ENCODE measurements at places on chromosomes 1 and 21.

- DNase-seq: no peak
- no peak overlapping the region for H3K27ac ChIP-seq
- no peaks in the 10 kb centered on the region for H3K27me3 ChIP-seq
- H3K4me1 ChIP-seq: no peaks in the 10 kb centered on the region
- no peak overlapping the region for H3K4me3 ChIP-seq
Measured at GRCh38 chr21:22209304-22209700, 1211.1 kb downstream of the NCAM2 start.

DNA sequence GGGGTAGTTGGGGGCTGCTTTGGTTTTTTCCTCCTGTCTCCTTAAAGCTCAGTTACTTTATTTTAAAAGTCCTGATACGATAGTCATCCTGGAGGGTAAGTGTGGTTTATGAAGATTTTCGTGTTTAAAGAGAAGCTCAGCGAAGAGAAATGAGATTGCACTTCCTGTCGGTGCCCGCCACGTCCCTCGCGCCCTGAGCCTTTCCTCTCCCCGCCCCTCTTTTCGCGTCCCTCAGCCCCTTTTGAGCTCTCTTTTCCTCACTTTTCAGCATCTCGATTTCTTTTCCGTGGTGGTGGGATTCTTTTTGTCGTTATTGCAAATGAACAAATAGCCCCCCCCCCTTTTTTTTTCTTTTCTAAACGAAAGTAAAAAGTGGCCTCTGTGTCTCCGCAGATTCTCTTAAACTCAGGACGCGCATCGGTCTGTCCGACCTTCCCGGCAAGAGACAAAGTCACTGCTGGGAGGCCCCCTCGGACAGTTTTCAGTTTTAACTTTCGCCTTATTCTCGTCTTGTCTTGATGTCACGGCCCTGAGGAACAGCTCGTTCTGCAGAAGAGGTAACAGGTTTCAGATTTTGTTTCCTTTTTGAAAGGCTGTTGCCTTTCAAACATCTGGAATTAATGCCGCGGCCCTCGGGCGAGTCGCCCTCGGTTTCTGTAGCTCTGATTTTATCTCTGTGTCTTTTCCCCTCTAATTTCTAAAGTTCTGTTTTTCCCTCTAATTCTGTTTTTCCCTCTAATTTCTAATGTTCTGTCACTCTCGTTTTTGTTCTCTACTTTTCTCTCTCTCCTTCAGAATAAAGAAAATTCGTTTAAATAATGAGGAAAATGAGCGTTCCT lies 1.0 kb upstream of the DMRTA2 start:
- peaks cover 22% of the 10 kb centered on the region for H3K4me1 ChIP-seq
- no peak for DNase-seq
- peaks cover 6% of the 10 kb centered on the region for H3K36me3 ChIP-seq
- H3K4me3 ChIP-seq: peak overlapping the region; percentile 71
- H3K27me3 ChIP-seq: no peaks in the 10 kb centered on the region

DNA sequence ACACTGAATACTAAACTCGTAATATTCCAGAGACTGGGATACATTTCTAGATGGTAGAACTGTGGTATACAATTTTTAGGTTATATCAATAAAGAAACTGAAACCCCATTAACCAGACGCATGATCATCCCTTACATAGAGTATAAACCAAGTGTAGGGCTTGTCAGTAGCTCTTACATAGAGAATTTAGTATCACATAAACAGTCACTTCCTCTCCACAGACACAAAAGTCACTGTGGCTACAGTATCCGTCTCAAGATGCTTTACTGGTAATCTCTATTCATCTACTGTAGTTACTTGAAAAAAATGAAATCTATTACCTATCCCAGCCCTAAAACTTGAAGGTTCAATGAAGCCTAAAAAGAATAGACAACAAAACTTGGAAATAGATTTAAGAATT lies 252.3 kb upstream of the TMPRSS15 start:
- H3K4me1 ChIP-seq: no peaks in the 10 kb centered on the region
- H3K36me3 ChIP-seq: no peaks in the 10 kb centered on the region
- DNase-seq: no peak
- no peaks in the 10 kb centered on the region for H3K27me3 ChIP-seq

DNA sequence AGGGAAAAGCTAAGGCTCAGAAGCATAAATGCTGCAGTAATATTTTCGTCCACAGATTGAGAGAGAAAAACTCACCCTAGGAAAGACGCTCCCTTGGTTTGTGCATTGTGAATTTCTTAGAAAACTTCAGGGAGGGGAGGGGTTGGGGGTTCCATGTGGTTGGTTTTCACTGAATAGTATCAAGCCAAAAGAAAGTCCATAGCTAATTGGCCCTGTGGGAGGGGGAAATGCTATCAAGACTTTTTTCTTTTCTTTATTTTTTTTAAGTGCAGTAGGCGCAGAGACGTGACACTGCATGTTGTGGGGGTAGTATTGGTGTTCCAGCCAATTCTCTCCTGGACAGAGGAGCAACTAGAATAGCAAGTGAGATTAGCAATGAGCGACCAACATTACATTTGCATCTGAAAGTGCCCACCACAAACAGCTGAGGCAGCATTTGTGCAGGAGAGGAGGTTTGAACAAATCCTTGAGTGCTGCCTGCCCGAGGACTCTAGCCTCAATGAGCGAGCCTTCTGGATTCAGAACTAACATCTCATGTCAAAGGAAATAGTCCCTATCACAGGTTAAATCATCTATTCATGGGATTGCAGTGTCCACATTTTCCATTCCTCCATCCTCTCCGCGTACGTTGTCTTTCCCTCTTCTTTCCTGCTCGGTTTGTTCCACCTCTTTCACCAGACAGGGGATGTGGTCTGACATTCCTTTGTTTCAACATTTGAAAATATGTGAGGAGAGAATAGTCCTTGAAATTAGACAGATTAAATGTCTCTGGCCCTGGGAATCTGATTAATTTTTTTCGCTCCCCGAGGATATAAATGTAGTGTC lies 118.0 kb upstream of the MARK1 start:
- DNase-seq: no peak
- H3K4me3 ChIP-seq: no peak overlapping the region
- H3K27ac ChIP-seq: no peak overlapping the region
- H3K27me3 ChIP-seq: no peaks in the 10 kb centered on the region
- H3K36me3 ChIP-seq: no peaks in the 10 kb centered on the region
- no peaks in the 10 kb centered on the region for H3K4me1 ChIP-seq

DNA sequence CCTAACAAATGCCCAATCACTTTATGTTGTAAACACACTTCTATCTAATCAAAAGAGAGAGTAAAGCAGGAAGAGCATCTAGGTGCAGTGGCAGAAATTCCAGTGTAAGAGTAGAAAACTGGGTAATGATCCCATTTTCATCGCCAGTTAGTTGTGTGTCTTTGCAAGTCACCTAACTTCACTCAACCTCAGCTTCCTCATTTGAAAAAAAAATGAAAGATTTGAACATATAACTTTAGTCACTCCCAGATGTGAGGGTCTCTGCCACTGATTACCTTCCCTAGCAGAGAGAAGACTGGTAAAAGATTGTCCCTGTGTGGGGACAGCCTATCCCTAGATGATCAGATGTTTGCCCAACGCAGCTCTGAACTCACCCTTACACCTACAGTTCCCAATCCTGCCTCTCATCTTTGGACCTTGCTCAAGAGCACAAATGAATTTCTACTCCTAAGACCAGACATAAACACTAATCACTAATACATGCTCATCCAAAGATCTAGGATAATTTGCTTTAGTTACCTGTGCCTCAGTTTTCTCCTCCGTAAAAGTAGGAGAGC lies 25.2 kb upstream of the DUSP23 start:
- no peak overlapping the region for H3K27ac ChIP-seq
- H3K36me3 ChIP-seq: no peaks in the 10 kb centered on the region
- DNase-seq: no peak
- no peak overlapping the region for H3K4me3 ChIP-seq
- peaks cover 17% of the 10 kb centered on the region for H3K4me1 ChIP-seq

GRCh38 chr1:63920154-63921117 lies 146.6 kb downstream of the ROR1 start:
- no peaks in the 10 kb centered on the region for H3K27me3 ChIP-seq
- no peaks in the 10 kb centered on the region for H3K36me3 ChIP-seq
- DNase-seq: no peak
- H3K4me3 ChIP-seq: no peak overlapping the region

- no peak for DNase-seq
- no peak overlapping the region for H3K4me3 ChIP-seq
- peaks cover 24% of the 10 kb centered on the region for H3K36me3 ChIP-seq
Measured at GRCh38 chr1:179127163-179127895, 45.5 kb downstream of the TOR3A start.

- no peaks in the 10 kb centered on the region for H3K36me3 ChIP-seq
- H3K4me3 ChIP-seq: peak overlapping the region; percentile 59
- peaks cover 16% of the 10 kb centered on the region for H3K4me1 ChIP-seq
- H3K27me3 ChIP-seq: peaks cover 8% of the 10 kb centered on the region
- no peak for DNase-seq
Measured at GRCh38 chr1:116667078-116667574, 407 bp downstream of the IGSF3 start.

DNA sequence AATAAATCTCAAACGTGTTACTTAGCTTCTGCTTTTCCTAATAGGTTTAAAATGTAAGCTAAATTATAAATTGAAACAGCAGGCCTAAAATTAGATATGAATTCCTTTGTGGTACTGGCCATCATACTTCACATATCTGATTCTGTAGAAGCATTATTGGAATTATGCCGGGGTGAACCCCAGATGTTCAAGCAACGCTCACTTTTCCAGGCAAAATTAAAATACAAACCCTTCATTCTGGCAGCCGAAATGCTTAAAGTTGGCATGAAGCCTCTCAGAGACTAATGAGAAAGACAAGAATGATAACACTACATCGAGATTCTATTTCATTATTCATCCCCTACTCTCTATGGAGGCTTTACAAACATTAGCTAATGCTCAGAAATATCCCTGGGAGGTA lies 1352.7 kb upstream of the ADGRL2 start:
- H3K27me3 ChIP-seq: no peaks in the 10 kb centered on the region
- no peaks in the 10 kb centered on the region for H3K36me3 ChIP-seq
- no peaks in the 10 kb centered on the region for H3K4me1 ChIP-seq
- no peak overlapping the region for H3K27ac ChIP-seq
- DNase-seq: no peak

GRCh38 chr1:30345491-30346130 lies 377.8 kb downstream of the MATN1 start:
- no peak overlapping the region for H3K27ac ChIP-seq
- H3K4me1 ChIP-seq: no peaks in the 10 kb centered on the region
- no peaks in the 10 kb centered on the region for H3K36me3 ChIP-seq
- DNase-seq: no peak

DNA sequence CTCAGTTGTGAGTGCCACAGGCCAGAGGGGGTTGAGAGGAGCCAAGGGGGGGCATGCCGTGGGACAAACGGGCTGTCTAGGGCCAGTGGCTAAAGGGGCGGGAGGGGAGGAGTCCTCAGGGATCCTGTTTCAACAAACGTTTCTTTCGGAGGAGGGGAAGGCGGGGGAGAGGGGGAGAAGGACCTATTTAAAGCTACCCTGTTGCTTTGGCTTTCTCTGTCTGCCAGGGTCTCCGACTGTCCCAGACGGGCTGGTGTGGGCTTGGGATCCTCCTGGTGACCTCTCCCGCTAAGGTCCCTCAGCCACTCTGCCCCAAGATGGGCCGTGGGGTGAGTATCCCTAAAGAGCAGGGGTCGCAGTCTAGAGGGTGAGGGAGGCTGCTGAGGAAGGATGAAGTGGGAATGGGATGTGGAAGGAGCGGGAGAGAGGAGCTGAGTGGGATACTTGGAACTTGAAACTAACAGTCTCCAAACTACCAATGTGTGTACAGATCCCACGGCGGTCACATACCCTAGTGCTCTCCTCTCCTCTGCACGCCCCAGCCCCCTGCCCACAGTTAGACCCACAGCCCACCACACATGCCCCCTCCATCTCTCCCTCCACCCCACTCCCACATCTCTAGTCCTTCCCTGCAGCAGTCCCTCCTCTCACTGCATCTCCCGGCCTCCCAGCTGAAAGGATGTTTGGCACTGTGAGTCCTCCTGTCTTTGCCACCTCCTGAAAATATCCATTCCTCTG lies at the start of gene ATP1A2:
Gene ATP1A2 (plus strand): TSS at position 215 of the 738 bp plus-strand sequence. CDS start 103 bp downstream, at position 318.
- H3K27ac ChIP-seq: peak within 1 kb of the TSS; percentile 60
- H3K27me3 ChIP-seq: no peaks in the 10 kb centered on the region
- H3K4me3 ChIP-seq: peak within 1 kb of the TSS; percentile 16
